Renal cortical epithelial cell (primary cell): ENCODE measurements at places on chromosomes 1 and 21. TPM values are rescaled to one million over a fixed set of nuclear protein-coding genes. Genes with fewer than 3 reads are reported as not detected.
A peak's percentile ranks its signal among the peaks of the same experiment; 100 is the strongest.

DNA sequence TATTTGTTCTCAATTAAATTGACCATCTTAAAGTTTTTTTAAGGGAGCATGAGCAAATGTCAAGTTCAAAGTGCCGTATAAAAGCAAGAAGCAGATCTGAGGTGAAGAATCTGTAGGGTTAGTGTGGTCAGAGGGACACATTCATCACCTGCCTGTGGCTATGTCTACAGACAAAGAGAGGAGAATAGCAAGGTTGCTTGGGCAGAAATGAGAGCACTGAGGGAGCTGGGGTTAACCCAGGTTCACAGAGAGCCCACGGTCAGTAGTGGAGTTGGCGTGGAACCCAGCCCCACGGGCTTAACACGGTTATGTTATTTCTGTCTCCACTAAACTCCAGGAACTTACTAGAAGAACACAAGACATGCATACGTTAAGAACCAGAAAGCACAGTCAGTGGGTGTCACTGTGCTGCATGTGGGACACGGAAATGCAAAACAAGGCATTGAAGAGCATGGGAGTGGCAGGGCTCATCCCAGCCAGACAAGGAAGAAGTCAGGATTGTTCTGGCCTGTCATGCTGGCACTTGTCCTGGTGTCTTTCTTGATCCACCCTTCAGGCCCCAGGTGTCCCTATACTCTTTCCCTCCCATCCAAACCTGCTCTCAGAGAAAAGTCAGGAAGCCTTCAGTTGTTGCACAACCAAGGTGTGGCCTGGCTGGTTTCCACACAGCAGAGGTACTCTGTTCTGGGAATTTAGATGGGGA, 95.5 kb upstream of the IVNS1ABP start:
- DNase-seq: no peak

DNA sequence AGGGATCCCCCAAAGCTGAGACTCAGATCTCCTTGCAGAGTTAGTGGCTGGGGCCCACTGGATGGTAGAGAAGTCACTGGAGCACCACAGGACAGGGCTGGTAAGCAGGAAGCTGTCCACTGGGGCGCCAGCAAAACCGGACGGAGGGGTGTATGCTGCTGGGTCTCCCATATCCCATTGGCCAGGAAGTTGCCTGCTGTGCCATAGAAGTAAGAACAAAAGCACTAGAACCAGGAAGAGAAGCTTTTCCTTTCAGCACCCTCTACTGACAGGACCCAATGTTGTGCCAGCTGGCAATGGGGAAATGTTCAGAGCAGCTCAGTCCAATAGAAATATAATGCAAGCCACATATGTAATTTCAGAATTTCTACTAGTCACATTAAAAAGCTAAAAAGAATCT, 146.6 kb downstream of the SPATA46 start:
- peak; percentile 44 for DNase-seq

DNA sequence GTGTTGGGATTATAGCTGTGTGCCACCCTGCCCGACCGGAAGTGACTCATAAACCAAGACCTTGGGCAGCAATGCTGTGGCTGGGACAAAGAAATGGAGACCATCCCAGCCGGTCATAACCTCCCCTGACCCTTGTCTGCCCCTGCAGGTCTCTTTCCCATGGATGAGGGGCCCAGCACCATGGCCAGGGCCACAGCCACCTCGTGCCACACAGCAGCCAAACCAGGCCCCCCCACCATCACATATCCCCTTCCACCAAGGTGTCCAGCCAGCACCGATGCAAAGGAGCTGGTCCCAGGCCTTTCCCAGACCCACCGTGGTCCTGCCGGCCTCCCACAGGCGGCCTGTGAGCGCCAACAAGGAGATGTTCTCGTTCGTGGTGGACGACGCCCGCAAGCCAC, 42.2 kb downstream of the FHAD1 start:
- DNase-seq: no peak

DNA sequence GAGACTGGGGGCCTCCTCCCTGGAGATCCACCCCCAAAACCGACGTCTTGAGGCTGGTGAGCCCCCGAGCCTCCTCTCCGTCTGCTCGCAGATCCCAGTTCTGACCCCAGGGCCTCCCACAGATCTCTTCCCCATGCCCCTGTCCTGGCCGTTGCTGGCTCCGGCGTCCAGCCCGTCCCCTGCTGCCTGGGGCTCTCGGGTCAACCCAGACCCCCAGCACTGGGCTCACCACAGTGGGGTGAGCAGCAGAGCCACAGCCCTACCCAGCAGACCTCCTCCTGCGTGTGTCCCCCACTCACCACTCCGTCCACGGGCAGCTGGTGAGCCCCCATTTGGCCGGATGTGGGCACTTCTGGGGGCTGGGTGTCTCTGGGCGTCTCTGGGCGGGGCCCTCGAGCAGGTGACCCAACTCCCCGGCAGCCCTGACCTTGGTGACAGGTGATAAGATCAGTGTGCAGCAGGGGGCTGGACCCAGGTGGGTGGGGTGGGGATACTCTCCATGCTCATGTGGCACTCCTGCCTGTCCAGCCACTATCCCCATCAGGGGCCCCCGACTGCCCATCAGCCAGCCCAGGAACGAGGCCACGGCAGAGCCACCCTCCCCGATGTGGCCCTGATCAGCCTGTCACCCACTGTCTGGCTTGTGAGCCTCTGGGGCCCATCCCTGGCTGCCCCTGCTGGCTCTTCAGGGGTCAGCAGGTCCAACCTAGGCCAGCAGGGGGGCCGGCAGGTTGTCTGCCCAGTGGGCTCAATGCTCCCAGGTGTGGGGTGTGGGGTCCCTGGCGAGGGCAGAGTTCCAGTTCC, 709 bp downstream of the TNFRSF14 start:
- no peak for DNase-seq

- DNase-seq: peak; percentile 20
These were observed 48.1 kb downstream of the SPATA46 start for GRCh38 chr1:162328512-162328911.

DNA sequence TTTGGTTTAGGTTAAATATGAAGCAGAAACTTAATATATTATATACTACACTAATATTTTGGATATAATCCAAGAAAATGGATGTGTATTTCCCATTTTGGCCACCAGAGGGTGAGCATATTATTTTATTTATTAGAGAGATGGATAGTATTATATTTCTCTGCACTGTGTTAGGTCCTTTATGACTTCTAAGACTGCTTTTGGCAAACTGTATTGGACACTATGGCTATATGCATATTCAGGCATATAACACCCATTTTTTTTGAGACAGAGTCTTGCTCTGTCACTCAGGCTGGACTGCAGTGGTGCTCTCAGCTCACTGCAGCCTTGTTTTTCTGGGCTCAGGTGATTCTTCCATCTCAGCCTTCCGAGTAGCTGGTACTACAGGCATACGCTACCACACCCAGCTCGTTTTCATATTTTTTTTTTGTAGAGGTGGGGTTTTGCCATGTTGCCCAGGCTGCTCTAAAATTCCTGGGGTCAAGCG, 17.8 kb upstream of the PGM1 start:
- DNase-seq: peak; percentile 7

GRCh38 chr1:64683419-64683818, 61.5 kb upstream of the RAVER2 start:
- no peak for DNase-seq

DNA sequence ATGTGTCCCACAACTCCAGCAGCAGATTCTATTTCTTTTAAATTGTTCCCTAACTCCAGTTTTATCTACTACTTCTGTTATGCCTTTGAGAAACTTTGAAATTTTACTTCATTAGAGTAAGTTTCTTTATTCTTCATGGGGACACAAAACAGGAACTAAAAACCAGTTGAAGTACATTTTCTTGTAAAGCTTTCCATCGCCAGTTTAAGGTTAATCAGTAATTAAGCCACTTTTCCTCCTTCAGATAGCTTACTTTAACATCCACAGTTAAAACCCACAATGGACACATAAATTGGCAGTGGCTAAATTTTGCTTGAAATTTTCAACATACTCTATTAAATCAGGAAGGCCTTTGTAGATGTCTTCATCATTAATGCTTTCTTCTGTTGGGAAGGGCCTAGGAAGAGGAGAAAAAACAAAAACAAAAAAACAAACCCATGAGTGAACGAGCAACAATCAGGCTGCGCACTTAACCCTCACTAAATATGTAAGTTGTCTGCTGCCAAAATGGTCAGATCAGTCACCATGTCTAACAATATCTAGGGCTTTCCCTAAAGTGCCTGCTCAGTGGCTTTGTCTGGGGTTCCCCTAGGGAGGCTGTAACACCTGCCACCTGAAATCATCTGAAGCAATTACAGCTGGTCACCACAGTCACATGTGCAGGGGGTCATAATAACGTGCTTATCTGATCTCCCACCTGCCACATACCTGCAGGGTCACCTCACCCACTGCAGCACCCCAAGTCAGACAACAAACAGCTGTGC, 187.9 kb downstream of the VAV3 start:
- peak; percentile 50 for DNase-seq

DNA sequence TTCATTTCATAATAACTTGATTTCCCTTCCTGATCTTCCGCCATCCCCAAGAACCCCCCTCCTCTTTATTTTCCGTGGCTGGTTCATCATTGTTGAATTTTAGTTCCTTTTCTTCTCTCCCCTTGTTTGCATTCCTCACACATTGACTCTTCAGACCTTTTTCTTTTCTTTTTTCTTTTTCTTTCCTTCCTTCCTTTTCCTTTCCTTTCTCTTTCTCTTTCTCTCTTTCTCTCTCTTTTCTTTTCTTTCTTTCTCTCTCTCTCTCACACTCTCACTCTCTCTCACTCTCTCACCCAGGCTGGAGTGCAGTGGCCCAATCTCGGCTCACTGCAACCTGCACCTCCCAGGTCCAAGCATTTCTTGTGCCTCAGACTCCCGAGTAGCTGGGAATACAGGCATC, 231.3 kb downstream of the FMN2 start:
- no peak for DNase-seq

DNA sequence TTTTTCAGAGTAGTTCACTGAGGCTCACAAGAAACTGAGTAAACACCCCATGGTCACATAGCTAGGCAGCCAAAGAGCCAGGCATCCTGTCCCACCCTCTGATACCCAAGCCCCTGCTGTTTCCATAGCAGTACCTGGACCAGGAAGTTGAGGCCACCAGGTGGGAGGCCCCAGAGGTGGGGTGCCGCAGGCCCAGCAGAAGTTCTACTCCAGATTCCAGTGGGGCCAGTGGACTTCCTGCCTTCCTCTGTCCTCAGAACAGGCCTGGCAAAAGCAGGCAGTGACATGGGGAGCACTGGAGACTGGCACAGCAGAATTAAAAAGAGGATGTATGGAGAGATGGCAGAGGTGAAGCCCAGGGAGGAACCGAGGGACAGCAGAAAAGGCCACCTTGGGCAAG, 19.0 kb downstream of the FOXO6 start:
- no peak for DNase-seq

The OR2L13 gene
- not detected in 2 replicates for total RNA-seq

The B3GALT5 gene
- 2.3 and 8.7 TPM in 2 replicates for total RNA-seq

The REN gene
- total RNA-seq: not detected in 2 replicates

The VHLL gene
- not detected in 2 replicates for total RNA-seq

The GSTM5 gene
- not detected in 2 replicates for total RNA-seq

The PPIAL4G gene
- not detected in 2 replicates for total RNA-seq

The PHLDA3 gene
- total RNA-seq: 65.5 and 126 TPM in 2 replicates

The TMEM269 gene
- total RNA-seq: not detected in 2 replicates
